Epithelial cell of esophagus (primary cell): ENCODE measurements at places on chromosomes 3 and 15.
A peak's percentile ranks its signal among the peaks of the same experiment; 100 is the strongest.

- no peak for DNase-seq
Measured at GRCh38 chr3:112605285-112605684, 35.7 kb downstream of the CCDC80 start.

DNA sequence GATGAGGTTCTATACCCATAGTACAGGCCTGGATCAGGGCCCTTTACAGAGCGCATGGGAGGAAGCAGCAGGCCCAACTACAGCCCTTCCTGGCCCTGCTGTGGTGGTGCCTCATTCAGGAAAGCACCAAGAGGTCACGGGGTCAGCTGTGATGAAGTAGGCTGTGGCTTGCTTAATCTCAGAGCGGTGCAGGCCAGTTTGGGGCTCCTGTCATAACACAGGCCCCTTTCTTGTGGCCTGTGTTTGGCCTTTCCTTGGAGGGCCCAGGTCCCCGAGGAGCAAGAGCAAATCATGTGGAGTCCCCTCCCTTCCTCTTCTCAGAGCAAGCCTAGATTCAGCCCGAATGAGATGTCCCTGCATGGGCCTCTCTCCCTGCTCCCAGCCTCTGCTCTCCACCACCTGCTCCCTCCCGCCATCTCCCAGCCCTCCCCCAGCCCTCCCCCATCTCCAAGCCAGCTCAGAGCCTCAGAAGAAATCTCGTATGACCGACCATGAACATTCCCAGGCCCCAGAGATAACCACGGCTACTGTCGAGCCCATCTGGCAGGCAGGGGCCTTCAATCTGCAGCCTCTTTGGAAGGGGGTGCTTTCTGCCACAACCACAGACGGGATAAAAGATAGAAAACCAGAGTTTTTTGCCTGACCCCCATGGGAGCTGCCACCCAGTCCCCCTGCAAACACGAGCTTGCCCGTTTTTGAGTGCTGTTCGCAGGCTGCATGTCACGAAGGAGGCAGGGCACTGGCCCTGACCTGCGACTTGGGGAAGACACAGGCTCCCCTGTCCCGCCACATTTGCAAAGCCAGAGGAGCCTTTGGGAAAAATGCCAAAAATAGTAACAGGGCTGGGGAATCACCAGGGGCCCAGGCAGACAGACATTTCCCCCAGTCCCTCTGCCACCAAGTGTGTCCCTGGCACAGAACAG, 32.3 kb upstream of the DUSP7 start:
- no peak for DNase-seq

DNA sequence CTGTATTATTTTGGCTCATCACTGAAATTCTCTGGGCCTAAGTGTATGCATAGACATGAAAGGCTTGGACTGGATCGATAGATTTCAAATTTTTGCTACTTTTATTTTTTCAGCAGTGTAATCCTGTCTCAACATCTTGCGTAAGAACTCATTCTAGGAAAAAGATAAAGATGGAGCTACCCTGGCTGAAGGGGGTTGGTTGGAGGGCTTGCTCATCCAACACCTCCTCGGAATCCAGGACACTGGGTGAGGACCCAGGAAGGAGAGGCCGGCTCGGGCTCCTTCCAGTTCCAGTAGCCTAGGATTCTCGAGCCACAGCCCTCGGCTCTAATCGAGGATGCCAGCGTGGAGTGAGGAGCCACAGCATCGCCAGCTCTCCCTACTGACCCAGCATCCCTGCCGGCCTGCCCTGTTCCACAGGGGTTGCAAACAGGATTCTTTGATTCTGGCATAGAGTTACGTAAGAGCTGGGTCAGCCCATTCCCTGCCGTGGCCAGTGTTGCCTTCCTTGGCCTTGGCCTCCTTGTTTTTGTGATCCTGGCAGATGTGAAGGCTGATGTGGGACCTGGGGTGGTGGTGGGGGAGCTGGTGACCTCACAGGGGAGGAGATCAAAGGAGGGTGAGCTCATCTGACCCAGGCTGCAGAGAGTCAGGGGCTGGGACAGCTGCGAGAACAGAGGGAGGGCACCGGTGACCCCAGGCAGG, 149.5 kb downstream of the ALDH1A2 start:
- DNase-seq = no peak

DNA sequence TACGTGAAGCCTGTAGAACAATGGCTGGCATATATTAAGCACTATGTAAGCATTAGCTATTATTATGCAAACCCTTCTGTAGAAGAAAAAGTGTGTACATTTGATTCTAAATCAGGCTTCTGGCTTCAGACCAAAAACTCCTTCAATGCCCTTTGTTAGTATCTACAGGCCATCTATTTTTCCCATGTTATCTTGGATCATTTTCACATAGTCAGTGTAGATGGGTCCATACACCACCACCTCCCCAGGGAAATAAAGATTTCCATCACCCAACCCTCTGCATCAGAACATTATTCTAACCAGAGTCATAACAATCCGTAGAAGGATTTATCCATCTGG, 8.0 kb upstream of the KLHL6 start:
- no peak for DNase-seq

DNA sequence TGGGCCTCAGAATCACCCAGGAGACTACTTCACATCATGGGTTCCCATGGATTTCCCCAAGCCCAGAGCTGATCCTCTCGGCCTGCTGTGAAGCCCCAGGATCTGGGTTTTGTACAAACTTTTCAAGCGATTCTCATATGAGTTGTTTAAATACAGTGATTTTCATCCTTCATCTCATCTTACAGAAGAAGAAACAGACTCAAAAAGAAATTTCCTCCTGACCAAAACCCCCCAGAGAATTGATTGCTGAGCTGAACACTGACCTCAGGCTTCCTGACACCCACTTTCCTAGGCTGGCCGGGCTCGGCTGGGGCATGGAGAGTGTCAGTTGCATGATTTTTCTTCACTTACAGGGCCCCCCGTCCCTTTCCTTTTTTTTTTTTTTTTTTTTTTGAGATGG, 60.3 kb downstream of the BDH1 start:
- no peak for DNase-seq

DNA sequence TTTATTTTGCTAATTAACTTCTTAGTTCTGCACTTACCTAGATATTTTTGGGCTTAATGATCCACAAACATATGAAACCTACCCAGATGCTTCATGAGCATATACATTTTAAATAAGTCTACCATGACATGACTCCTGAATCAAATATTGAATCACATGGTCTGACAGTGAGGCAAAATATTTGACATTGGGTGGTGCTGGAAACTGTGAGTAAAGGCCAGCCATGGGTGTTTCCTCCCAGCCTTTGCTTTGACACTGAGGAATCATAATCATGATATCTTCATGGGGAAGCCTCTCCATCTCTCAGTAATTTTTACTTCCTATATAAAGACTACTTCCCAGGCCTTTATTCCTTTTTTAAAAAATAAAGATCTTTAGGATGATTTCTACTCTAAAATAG, 22.8 kb upstream of the SSR3 start:
- DNase-seq = peak; percentile 82

- DNase-seq = no peak
Measured at GRCh38 chr15:56344336-56344735, 20.9 kb upstream of the TEX9 start.

GRCh38 chr15:62880278-62880677, 162.3 kb upstream of the TPM1 start:
- DNase-seq = no peak

GRCh38 chr15:100205549-100206295, 136.1 kb downstream of the ADAMTS17 start:
- no peak for DNase-seq

- peak; percentile 30 for DNase-seq
Measured at GRCh38 chr3:109973733-109974132, 636.4 kb upstream of the DPPA4 start.

GRCh38 chr3:102885289-102885688, 450.5 kb downstream of the ZPLD1 start:
- DNase-seq = no peak

DNA sequence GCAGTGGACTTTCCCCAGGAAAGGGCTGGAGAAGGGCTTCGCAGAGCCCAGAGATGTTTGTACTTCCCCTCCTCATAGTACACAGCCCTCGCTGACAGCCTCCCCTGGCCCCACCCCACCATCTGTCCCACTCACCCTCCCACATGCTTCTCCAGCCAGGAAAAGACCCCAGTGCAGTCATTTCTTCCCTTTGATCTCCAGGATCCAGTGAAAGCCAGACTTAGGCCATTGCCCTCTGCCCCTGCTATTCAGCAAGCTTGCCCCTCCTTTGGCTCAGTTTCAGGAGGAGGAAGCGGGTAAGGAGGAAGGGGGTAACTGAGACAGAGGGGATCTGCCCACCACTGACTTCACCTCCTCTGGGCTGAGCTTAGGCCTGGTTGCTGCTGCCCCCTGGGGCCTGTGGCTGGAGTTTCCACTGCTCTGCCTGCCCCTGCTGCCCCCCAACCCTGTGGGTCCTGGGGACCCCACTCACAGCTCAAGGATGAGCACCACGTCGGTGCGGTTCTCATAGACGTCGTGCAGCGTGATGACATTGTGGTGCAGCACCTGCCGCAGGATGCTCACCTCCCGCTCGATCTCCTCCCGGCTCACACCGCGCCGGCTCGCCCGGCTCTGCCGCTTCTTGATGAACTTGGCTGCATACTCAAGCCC, 63.1 kb downstream of the DAPK2 start:
- DNase-seq = no peak

DNA sequence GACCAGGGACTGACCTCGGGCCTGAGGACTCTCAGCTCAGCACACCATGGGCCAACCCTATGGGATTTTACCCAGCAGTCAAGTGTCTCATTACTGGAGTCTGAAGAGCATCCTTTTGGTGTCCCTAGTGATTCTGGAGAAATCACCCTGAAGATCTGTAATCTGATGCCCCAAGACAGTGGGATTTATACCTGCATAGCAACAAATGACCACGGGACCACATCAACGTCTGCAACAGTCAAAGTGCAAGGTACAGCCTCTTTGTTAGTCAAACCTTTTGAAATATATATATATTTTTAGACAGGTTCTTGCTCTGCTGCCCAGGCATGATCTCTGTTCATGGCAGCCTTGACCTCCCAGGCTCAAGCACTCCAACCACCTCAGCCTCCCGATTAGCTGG, 34.2 kb upstream of the UMPS start:
- DNase-seq = no peak

DNA sequence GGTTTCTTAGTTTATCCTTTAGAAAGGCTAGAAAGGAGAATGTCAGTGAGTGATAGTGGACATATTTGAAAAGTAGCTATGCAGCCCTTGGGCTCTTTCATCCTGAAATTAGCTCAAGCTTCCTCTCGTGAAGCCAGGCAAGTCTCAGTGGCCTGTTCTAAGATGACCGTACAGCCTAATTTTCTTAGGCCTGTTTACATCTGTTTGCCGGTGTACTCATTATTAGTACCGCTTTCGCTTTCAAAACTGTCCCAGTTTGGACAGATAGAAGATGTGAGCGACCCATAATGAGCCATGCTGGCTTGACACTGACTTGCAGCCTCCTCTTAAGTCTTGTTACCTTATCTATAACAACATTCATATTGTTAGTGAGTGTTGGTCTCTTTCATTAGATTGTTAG, 5.7 kb upstream of the ARL14 start:
- DNase-seq = no peak

DNA sequence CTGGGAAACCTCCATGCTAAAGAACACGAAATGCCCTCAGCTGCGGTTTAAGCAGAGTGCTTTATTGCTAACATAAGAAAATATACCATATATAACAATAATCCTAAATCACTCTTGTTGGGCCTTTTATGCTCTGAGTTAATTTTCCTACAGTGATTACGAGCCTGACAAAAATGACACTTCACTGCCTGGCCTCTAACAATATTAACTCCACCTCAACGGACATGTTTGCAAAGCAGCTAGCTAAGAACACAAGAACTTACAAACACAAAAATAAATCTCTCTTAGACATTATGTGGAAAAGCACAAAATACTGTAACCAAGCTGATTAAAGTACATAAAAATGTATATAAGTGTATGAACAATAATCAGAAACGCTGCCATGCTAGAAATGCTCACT, 40.7 kb downstream of the DLG1 start:
- DNase-seq = no peak

DNA sequence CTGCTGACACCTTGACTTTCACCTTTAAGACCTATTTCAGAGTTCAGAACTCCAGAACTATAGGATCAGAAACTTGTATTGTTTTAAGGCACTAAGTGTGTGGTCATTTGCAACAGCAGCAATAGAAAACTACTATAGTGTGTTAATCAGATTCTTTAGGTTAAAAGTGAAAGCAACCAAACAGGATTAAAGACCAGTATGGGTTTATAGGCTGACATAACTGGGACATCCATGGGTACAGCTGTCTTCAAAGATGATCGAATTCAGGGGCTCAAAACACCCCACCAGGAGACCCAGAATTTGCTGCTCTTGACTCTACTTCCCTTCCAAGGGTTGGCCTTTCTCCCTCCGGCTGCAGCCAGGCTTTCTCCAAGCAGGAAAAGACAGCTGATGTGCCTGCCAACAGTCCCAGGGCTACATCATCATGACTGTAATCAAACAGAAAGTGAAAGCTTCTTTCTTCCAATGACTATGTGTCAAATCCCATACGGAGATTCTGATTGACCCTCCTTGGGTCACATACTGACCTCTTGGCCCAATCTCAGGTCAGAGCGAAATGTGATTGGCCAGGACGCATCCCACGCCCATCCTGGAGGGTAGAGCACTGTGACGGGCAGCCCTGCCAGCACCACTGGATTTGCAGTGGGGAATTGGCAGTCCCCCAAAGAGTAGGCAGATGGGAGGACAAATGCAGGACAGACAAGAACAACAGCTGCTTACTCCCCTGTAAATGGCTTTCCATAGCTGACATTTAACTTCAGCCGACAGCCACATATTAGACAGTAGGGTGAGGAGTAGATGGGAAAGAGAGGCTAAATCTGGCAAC, 51.4 kb upstream of the RNF7 start:
- DNase-seq = peak; percentile 39

DNA sequence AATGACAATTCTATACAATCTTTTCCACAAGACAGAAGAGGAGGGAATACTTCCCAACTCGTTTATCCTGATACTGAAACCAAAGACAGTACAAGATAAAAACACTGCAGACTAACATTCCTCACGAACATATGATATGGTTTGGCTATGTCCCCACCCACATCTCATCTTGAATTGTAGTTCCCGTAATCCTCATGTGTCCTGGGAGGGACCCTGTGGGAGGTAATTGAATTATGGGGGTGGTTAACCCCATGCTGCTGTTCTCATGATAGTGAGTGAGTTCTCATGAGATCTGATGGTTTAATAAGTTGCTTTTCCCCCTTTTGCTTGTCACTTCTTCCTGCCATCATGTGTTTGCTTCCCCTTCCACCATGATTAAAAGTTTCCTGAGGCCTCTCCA, 83.9 kb upstream of the PROK2 start:
- DNase-seq = no peak

DNA sequence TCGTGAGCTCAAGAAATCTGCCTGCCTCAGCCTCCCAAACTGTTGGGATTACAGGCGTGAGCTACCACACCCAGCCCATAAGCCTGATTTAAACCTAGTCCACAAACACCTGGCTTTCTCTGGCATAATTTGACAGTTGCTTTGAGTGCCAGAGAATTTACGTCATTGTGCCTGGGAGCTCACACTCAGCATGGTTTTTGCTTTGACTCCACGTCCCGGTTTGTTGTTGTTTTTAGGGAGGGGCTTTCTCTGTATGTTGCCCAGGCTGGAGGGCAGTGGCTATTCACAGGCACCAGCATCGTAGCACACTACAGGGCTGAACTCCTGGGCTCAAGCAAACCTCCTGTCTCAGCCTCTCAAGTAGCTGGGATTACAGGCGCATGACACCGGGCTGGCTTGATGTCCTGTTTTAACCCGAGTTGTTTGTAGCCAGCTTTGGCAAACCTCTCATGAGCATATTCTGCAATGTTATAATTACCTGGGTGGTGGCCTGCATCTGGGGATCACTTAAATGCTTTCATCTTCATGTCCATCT, 32.7 kb downstream of the CEMIP start:
- DNase-seq = no peak
